ENCODE measurements at places on chromosomes 13 and 19.

DNA sequence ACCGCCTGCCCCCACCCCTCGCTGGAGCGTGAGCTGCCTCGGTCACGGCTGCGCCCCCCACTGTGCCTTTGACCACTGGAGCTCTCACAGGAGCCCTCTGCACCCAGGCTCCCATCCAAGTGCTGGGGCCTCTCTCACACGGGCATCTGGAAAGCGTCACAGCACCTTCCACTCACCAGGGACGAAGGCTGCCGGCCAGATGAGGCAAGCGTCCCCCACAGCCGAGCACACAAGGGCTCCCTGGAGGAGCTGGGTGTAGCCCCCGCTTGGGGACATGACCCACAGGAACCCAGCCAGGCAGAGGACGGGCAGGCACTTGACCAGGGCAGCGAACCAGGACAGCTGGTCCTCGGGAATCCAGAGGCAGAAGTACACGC is 560 bp downstream of the TMEM86B start:
- no peak for DNase-seq

- DNase-seq: no peak
Observed at GRCh38 chr19:920051-920864, 3.1 kb downstream of the KISS1R start.

- DNase-seq: no peak
Observed at GRCh38 chr19:17429641-17430113, 9.8 kb downstream of the MVB12A start.

- DNase-seq: no peak
Observed at GRCh38 chr19:1102407-1103131, 1.2 kb upstream of the GPX4 start.

GRCh38 chr19:17081672-17082630 is 6.4 kb downstream of the MYO9B start:
- DNase-seq: no peak

DNA sequence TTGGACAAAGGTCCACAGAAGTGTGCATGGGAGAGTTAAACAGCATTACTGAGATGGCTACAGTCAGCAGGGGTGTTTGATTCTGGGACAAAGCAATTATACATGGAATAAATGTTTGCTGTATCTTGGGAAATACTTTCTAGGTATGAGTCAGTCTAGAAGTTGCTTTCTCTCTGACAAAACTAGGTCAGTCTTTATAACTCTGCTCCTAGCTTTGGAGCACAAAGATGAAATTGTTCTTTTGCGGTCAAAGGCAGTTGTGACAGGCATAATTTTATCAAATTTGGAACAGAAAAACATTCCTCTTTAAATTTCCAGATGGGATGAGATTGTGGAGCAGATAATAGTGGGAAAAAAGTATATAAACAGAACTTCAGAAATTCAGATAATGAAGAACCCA is 1045.4 kb upstream of the MIR17HG start:
- no peak for DNase-seq

GRCh38 chr19:16897029-16897855 is 8.4 kb downstream of the F2RL3 start:
- peak; percentile 83 for DNase-seq

DNA sequence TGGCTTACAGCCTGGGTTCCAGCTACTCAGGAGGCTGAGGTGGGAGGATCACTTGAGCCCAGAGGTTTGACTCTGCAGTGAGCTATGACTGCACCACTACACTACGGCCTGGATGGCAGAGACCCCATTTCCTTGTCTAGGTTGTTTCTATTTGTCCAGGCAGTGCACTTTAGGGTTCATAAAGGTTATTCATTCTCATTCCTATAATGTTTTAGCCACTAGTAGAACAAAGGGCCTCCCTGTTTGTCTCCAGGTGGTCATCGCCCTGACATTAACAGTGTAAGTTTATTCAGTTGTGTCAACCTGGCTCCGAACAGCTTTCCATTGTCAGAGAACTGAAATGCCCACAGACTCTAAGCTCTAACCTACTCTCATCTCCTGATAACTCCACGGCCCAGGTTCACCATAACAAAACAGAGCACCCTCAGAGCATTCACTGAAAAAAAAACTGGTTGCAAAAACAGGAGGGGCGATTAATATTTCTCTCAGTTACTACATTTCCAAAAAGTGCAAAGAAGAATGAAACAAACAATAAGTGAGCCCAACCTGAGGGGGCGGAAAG is 37.1 kb downstream of the SMAD9 start:
- no peak for DNase-seq

DNA sequence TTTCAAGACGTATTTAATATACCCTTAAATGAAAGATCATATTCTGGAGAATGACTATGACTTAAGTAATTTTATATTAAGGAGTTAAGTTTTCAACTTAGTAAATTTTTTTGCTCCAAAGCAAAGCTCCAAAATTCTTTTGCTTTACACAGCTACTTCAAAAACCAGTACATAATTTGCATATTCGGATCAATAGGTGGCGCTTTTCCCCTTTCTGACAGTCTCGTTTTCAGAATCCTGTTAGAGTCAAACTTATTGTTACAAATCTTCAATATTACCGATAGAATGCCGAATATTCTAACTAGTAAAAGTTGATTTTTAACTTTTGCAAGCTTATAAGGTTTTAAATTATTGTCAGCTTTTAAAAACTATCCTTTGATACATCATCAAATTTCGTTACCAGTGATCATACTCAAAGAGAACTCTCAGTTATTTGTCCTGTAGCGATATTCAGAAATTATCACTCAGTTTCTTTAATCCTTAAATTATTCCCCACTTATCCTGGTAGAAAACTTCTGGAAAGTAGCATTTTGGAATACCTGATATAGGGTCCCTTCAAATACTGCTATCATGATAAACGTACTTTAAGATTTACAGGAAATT is 852.7 kb upstream of the KLHL1 start:
- no peak for DNase-seq

GRCh38 chr13:25945596-25945995 is 106.2 kb downstream of the SHISA2 start:
- DNase-seq: no peak

- no peak for DNase-seq
Observed at GRCh38 chr13:97403893-97404750, 29.8 kb upstream of the RAP2A start.

DNA sequence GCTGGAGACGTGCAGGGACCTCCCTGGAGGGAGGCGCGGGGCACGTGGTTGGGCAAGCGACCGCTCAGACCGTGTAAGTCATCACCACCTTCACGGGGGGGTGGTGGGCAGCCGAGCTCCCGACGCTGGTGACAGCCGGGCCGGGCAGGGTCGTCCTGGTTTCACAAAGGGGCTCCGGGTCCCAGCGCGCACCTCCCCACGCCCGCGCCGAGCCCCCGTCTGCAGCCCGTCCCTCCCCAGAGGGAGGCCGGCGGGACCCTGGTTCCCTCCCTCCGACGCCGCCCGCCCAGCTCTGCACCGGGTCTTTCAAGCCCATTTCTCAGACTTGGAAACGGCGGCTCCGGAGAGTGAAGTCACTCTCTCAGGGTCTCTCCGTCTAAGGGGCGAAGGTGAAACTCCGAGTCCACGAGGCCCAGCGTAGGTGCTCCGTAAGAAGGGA is 729 bp upstream of the ARID3A start:
- DNase-seq: no peak
